ENCODE measurements at places on chromosomes 1 and 21. TPM values are rescaled to one million over a fixed set of nuclear protein-coding genes. Genes with fewer than 3 reads are reported as not detected.

Gene PPCS
- total RNA-seq: 40.9 TPM

Gene INAVA
- total RNA-seq: 0.13 TPM

Gene GPR61
- 0.45 TPM for total RNA-seq

Gene SLC45A3
- 0.63 TPM for total RNA-seq

Gene SPATC1L
- total RNA-seq: 6.7 TPM

Gene GBP6
- total RNA-seq: 0.28 TPM

Gene COL16A1
- not detected for total RNA-seq

Gene NMNAT2
- total RNA-seq: not detected

Gene STYXL2
- not detected for total RNA-seq

Gene RASSF5
- total RNA-seq: 162 TPM

Gene MCOLN3
- total RNA-seq: 0.90 TPM

Gene ADGRL2
- not detected for total RNA-seq

Gene DENND1B
- total RNA-seq: 12.2 TPM

Gene BSND
- 0.05 TPM for total RNA-seq

Gene LCE3E
- total RNA-seq: not detected

Gene CASQ1
- total RNA-seq: not detected

Gene SAMD13
- total RNA-seq: not detected

All from activated T-helper 17 cell treated with anti-CD3 and anti-CD28 coated beads, Interleukin-2, amount 50 U/mL, for 72 hours (primary cell).